ENCODE measurements at places on chromosomes 3 and 15.

- DNase-seq = no peak
Measured at GRCh38 chr3:169399068-169399467, 264.4 kb downstream of the MECOM start.

DNA sequence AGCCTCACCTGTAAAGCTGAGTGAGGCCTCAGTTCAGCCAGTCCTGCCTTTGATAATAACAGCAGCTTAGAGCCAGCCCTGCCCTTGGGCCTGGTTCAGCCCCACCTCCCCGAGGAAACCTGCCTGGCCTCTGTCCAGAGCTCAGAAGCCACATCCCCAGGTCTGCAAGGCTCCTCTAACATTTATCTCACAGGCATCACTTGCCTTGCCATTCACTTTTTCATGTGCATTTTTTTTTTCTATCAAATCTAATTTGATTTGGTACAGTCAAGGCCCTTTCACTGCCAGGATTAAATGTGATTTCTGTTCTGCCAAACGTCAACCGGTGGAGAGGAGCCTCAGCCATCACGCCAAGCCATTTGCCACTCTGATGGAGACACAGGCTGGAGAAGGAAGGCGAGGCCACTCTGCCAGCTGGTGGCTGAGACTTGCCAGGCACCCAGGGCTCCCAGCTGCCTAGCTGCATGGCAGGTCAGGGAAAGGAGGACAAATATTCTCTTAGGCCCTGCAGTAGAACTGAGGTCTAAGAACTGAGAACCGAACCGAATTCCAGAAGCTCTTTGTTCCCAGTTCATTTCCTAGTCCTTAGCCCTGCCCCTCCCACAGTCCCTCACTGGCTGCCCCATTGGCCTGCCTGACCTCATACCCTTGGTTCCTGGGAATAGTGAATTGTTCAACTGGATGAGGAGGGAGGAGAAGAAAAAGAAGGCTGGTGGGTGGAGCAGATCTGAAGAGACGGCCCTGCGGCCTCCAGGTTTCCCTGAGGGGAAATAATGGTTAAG lies 76.4 kb downstream of the SPSB4 start:
- no peak for DNase-seq

DNA sequence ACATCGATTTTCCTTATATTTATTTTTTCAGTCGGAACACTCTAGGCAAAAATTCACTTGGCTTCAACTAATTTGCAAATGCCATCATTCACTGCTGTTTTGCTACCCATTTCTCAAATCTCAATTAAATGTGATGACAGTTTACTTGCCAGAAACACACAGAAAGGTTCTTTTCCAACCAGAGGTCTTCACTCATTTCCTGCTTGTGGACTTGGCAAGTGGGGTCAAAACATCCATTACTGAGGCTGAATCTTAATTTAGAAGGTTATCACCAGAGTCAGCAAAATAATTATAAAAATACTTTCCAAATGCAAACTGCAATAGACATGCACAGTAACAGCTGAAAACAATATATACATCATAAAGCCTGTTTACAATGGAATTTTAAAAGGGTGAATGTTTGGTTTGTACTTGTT lies 625.4 kb upstream of the TBL1XR1 start:
- DNase-seq = no peak

DNA sequence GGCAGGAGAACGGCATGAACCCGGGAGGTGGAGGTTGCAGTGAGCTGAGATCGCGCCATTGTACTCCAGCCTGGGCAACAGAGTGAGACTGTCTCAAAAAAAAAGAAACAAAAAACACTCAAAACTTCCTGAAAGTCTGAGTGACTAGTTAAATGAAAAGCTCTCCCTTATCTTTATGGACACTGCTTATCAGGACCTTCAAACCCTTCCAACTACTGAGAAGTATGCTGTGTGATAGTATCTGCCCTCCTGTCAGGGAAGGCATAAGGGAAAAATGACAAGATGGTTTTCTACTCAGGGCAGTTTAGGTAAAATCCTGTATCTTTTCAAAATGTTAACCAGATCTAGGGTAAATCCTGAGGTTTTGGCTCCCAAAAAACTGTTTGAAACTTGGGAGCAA lies 21.8 kb downstream of the EMC7 start:
- DNase-seq = no peak

- no peak for DNase-seq
Measured at GRCh38 chr3:4982773-4983738, 3.8 kb downstream of the BHLHE40 start.

DNA sequence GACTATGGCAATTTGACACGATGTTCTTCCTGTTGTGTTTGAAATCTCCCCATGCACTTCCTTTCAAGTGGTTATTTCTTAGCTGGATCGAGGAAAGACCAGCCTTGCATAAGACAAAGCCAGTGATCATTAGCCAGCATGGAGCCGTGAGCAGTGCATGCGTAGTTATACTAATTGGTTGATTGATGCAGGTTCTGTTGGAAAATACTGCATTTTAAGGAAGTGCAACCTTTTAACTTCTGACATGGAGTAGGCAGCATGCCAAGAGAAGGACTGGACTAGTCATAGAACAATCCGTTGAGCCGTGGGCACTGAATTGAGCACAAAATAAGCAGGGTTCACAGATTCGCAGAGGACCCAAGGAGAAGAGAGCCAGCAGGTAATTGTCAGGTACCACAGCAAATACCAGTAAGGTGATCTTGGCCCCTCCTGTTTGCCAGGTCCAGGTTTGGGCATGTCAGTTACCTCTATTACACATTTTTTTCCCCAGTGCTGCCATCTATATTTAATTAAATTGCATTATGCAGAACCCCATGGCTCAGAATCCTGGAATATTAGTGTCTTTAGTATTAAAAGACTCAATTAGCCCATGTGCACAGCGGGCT lies 29.0 kb upstream of the BCL6 start:
- no peak for DNase-seq

DNA sequence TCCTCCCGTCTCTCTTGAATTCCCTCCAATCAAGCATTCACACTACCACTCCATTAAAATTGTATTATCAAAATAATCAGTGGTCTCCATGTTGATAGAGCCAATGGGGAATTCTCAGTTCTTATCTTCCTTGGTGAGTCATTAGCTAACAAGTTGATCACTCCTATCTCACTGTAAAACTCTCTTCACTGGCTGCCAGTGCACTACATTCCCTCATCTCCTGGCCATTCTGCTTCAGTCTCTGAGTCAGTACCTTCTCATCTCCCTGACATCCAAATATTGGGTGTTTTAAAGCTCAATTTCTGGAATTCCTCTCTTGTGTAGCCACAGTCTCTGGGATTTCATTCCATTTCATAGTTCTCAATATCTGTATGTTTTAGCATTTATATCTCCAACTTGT lies 175.2 kb downstream of the ALDH1A2 start:
- no peak for DNase-seq

DNA sequence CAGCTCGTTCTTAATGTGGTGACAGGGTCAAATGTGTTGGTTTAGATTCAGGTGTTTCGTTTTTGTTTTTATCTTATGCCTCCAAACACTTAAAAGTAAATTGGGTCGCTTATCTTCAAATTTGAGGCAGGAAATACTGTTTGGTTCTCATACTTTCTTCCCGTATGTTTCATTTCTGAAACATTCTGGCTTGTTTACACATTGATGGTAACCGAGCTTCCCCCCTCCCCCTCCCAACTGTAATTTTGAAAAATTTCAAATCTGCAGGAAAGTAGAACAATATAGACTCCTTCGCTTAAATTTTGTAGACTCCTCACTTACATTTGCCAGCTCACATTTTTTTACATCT lies 64.9 kb downstream of the CMTM8 start:
- DNase-seq = no peak

- DNase-seq = peak; percentile 76
Measured at GRCh38 chr3:58463181-58463941, 28.5 kb upstream of the KCTD6 start.

DNA sequence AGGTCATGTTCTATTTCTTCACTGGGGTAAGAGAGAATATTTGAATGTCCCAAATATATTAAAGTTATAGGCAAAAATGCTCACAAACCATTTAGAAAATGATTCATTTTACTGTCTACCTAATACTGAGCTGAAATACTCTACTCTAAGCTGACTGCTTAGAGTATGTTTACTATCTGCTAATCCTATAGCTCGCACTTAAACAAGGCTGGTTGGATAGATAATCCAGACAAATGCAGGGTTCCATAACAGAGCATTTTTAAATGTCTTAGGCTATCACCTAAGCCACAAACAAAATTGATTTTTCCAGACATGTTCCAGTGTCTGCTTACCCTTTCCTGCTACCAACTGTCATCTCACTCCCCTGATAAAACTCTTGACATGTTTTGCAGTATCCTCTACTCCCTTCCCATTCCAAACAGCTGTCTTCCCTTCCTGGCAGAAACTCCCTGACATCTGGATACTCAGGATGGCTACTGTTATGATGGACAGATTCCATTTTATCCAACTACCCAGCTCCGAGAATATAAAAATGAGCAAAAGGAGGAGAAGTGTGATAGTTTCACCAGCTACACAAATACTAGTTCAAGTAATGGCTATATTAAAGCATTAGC lies 1034.7 kb downstream of the FHIT start:
- DNase-seq = no peak

GRCh38 chr3:195411836-195412235 lies 31.0 kb downstream of the ACAP2 start:
- no peak for DNase-seq

DNA sequence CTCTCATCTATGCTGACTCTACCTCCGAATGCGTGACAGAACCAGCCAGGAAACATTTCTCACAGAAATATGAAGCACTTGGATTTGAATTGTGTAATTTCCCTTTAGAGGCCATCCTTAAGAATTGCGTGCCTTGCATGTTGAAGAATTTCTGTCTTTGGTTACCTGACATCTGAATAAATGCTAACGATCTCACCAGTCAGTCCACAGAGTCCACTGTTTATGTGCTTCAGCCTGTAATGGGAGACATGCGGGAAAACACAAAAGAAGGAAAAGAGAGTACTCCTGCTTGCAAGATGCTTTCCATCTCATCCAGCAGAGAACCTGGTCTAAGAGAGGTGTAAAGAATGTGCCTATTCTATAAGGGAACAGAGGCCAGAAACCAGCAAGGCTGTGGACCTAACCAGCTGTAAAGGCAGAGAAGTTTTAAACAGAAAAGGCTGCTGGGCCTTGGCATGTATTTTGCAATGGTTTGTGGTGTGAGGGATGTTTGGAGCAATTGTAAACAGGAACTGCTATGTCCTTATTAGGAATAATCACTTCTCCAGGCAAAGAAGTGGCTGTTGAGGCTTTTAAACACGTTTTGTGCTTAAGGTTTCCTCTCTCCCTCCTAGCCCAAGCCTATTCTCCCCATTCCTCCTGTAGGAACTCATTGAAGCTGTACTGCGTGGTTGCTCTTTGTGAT lies 36.4 kb upstream of the BOC start:
- DNase-seq = no peak

- no peak for DNase-seq
Measured at GRCh38 chr3:55718074-55718473, 231.0 kb upstream of the WNT5A start.

- DNase-seq = no peak
Measured at GRCh38 chr3:123778991-123779622, 105.0 kb downstream of the MYLK start.
